ENCODE measurements at places on chromosomes 7 and 10. TPM values are rescaled to one million over a fixed set of nuclear protein-coding genes. Genes with fewer than 3 reads are reported as not detected.

Gene CLRN3
- total RNA-seq = not detected

Gene RSPH10B
- total RNA-seq = not detected

Gene SVIL
- 0.22 TPM for total RNA-seq

- DNase-seq = no peak
- H3K36me3 ChIP-seq = no peaks in the 10 kb centered on the region
- H3K4me3 ChIP-seq = no peak overlapping the region
- H3K27me3 ChIP-seq = peaks cover under 1% of the 10 kb centered on the region
- no peaks in the 10 kb centered on the region for H3K4me1 ChIP-seq
- H3K27ac ChIP-seq = no peak overlapping the region
Measured at GRCh38 chr7:36784991-36785940, 61.0 kb upstream of the AOAH start.

- no peak overlapping the region for H3K27ac ChIP-seq
- H3K27me3 ChIP-seq = peaks cover 3% of the 10 kb centered on the region
- 0 out of 2 replicates have a peak, but pooled peaks cover 4% of the 10 kb centered on the region for H3K36me3 ChIP-seq
Measured at GRCh38 chr10:10564081-10564794, 453.4 kb upstream of the CELF2 start.

Measured in HFFc6 (cell line).